Aorta (tissue), 5 donors: ENCODE measurements at places on chromosomes 13 and 19. TPM values are rescaled to one million over a fixed set of nuclear protein-coding genes. Genes with fewer than 3 reads are reported as not detected.
A peak's percentile ranks its signal among the peaks of the same experiment; 100 is the strongest.

DNA sequence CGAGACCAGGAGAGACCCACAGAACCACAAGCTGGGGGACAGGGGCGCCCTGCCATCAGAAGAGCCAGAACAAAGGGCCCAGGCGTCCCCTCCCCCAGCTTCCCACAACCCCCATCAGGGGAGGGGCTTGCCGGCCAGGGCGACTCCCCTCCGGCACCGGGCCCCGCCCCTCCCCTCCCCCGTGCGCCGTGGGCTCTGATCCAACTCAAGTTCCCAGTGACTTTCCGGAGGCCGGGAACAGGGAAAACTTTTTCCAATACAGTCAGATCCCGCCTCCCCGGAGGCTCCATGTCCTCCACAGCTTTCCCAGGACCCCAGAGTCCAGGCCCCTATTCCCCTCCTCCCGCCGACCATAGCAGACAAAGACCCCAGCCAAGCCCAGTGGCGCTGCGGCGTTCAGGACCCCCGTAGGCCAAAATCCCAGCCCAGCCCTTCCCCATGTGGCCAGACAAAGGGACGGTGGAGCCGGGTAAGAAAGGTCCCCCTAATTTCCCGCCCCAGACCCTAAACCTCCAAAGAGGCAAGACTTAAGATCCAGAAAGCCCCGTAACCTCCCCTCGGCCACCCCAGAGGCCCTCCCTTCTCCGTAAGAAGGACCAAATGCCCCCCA, 673 bp downstream of the TEAD2 start:
- peak overlapping the region; percentile 8 for H3K4me3 ChIP-seq
- no peaks in the 10 kb centered on the region for H3K36me3 ChIP-seq
- no peaks in the 10 kb centered on the region for H3K27me3 ChIP-seq
- H3K27ac ChIP-seq, result no peak overlapping the region
- DNase-seq, result peak; percentile 95
- no peaks in the 10 kb centered on the region for H3K4me1 ChIP-seq

- no peak for DNase-seq
- H3K4me3 ChIP-seq, result no peak overlapping the region
- no peaks in the 10 kb centered on the region for H3K36me3 ChIP-seq
- H3K27ac ChIP-seq, result no peak overlapping the region
- no peaks in the 10 kb centered on the region for H3K27me3 ChIP-seq
These were observed 98.9 kb upstream of the SGCG start for GRCh38 chr13:23081901-23082300.

Gene KLK12
- total RNA-seq, result not detected

DNA sequence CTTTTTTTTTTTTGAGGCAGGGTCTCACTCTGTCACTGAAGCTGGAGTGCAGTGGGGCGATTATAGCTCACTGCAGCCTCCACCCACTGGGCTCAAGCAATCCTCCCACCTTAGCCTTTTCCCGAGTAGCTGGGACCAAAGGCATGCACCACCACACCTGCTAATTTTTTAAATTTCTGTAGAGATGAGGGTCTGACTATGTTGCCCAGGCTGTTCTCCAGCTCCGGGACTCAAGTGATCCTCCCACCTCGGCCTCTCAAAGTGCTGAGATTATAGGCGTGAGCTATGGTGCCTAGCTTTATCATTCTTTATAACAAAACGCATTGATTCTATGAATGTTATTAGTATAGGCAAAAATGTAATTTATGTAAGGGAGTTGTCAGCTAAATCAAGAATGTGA, 17.9 kb upstream of the LYPD3 start:
- no peaks in the 10 kb centered on the region for H3K4me1 ChIP-seq
- DNase-seq, result no peak
- H3K4me3 ChIP-seq, result no peak overlapping the region

Gene USHBP1
- 12.8 TPM for total RNA-seq

- H3K36me3 ChIP-seq, result no peaks in the 10 kb centered on the region
- H3K4me1 ChIP-seq, result no peaks in the 10 kb centered on the region
- no peaks in the 10 kb centered on the region for H3K27me3 ChIP-seq
- H3K27ac ChIP-seq, result no peak overlapping the region
- H3K4me3 ChIP-seq, result no peak overlapping the region
These were observed 5.1 kb upstream of the DIRAS1 start for GRCh38 chr19:2726160-2726855.

Gene TMEM255B
- total RNA-seq, result 36.6 TPM

GRCh38 chr13:106493533-106494220, 41.8 kb downstream of the EFNB2 start:
- peak overlapping the region; percentile 96 for H3K27ac ChIP-seq
- H3K4me3 ChIP-seq, result peak overlapping the region; percentile 31
- H3K36me3 ChIP-seq, result no peaks in the 10 kb centered on the region
- H3K4me1 ChIP-seq, result peaks cover 2% of the 10 kb centered on the region
- DNase-seq, result no peak

- no peaks in the 10 kb centered on the region for H3K27me3 ChIP-seq
- peak overlapping the region; percentile 19 for H3K4me3 ChIP-seq
- H3K36me3 ChIP-seq, result no peaks in the 10 kb centered on the region
- H3K27ac ChIP-seq, result no peak overlapping the region
- H3K4me1 ChIP-seq, result no peaks in the 10 kb centered on the region
- peak; percentile 82 for DNase-seq
These were observed 11.3 kb upstream of the ZBTB7A start for GRCh38 chr19:4077800-4078684.

GRCh38 chr13:102903659-102904407, 58.0 kb downstream of the ERCC5 start:
- H3K36me3 ChIP-seq, result no peaks in the 10 kb centered on the region
- no peaks in the 10 kb centered on the region for H3K27me3 ChIP-seq
- H3K4me1 ChIP-seq, result no peaks in the 10 kb centered on the region
- no peak overlapping the region for H3K27ac ChIP-seq

Gene SLC7A9
- 1.2 TPM for total RNA-seq

GRCh38 chr19:19399733-19400433, 5.6 kb upstream of the GATAD2A start:
- H3K4me3 ChIP-seq, result no peak overlapping the region
- DNase-seq, result no peak
- no peaks in the 10 kb centered on the region for H3K36me3 ChIP-seq
- peaks cover 14% of the 10 kb centered on the region for H3K4me1 ChIP-seq
- H3K27me3 ChIP-seq, result no peaks in the 10 kb centered on the region

DNA sequence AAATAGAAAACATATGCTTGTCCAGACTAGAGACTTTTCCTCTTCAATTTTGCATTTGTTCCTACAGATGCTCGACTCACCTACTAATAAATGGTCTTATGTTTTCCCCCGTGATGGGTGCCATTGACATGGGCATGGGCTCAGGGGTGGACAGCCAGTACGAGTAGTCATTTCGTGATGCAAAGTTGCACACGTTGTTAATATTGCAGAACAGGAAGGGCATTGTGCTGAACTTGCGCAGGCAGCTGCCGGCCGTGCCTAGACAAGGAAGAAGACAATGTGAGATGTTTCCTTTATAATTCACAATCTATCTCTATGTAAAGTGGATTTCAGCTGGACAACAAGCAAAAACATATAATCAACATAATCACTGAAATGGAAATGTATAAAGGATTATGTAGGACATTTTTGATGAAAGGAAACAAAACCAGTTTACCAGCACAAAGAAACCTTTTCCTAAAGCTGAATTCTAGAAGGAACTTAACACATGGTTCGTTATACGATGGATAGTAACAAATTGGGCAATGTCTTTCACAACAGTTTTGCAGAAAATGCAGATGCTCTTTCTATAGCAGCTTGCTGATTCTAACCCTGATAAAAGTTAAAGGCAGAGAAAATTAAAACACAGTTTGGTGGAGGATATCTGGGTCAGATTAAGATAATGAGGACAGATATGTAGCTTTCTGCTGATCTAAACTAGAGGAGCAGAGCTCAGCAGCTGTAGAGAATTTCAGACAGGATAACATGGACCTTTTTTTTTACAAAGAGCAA, 145.7 kb downstream of the COL4A1 start:
- H3K27me3 ChIP-seq, result no peaks in the 10 kb centered on the region
- no peak for DNase-seq
- H3K36me3 ChIP-seq, result peaks cover 18% of the 10 kb centered on the region
- H3K27ac ChIP-seq, result no peak overlapping the region
- H3K4me1 ChIP-seq, result no peaks in the 10 kb centered on the region

Gene THAP8
- total RNA-seq, result 4.1 TPM

Gene DAND5
- not detected for total RNA-seq

DNA sequence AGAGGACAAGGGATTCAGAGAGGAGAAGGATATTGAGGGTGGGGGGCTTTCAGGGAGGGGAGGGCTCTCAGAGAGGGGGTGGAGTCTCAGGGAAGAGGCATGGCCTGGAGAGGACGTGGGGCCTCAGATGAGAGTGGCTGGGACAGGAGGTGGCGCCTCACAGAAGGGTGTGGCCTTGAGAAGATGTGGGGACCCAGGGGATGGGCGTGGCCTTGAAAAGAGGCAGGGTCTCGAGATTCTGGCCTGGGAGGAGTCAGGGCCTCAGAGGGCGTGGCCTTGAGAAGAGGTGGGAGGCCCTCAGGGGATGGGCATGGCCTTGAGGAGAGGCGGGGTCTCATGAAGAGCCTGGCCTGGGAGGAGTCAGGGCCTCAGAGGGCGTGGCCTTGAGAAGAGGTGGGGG, 23.7 kb upstream of the TNFSF14 start:
- no peaks in the 10 kb centered on the region for H3K27me3 ChIP-seq
- H3K27ac ChIP-seq, result no peak overlapping the region
- no peaks in the 10 kb centered on the region for H3K36me3 ChIP-seq

- no peak overlapping the region for H3K27ac ChIP-seq
- no peak for DNase-seq
- H3K4me3 ChIP-seq, result no peak overlapping the region
- no peaks in the 10 kb centered on the region for H3K4me1 ChIP-seq
- no peaks in the 10 kb centered on the region for H3K27me3 ChIP-seq
- H3K36me3 ChIP-seq, result peaks cover 2% of the 10 kb centered on the region
These were observed 3.1 kb downstream of the ZNF428 start for GRCh38 chr19:43616306-43616705.

DNA sequence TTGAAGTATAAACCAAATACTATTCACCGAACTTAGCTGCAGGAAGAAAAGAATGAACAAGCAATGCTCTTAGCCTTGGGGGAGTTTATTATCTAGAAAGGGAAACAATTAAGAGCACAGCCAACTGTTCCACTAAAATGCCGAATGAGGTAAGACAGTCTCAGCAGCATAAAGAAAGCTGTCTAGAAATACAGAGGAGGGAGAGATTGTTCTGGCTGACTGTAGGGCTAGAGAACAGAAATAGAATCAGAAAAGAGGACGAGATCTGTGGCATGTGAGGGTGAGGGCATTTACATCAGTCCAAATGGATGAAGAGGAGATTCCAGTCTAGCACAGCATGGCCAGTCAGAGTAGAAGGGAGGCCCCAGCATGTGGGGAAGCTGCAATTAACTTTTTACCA, 56.8 kb upstream of the TNFRSF19 start:
- H3K27me3 ChIP-seq, result no peaks in the 10 kb centered on the region
- DNase-seq, result no peak
- no peaks in the 10 kb centered on the region for H3K36me3 ChIP-seq
- H3K4me1 ChIP-seq, result no peaks in the 10 kb centered on the region

GRCh38 chr19:56987184-56987583, 132.6 kb upstream of the USP29 start:
- DNase-seq, result no peak
- no peaks in the 10 kb centered on the region for H3K36me3 ChIP-seq
- H3K4me1 ChIP-seq, result no peaks in the 10 kb centered on the region
- no peak overlapping the region for H3K4me3 ChIP-seq
- no peak overlapping the region for H3K27ac ChIP-seq
- no peaks in the 10 kb centered on the region for H3K27me3 ChIP-seq

Gene IL12RB1
- 1.7 TPM for total RNA-seq

DNA sequence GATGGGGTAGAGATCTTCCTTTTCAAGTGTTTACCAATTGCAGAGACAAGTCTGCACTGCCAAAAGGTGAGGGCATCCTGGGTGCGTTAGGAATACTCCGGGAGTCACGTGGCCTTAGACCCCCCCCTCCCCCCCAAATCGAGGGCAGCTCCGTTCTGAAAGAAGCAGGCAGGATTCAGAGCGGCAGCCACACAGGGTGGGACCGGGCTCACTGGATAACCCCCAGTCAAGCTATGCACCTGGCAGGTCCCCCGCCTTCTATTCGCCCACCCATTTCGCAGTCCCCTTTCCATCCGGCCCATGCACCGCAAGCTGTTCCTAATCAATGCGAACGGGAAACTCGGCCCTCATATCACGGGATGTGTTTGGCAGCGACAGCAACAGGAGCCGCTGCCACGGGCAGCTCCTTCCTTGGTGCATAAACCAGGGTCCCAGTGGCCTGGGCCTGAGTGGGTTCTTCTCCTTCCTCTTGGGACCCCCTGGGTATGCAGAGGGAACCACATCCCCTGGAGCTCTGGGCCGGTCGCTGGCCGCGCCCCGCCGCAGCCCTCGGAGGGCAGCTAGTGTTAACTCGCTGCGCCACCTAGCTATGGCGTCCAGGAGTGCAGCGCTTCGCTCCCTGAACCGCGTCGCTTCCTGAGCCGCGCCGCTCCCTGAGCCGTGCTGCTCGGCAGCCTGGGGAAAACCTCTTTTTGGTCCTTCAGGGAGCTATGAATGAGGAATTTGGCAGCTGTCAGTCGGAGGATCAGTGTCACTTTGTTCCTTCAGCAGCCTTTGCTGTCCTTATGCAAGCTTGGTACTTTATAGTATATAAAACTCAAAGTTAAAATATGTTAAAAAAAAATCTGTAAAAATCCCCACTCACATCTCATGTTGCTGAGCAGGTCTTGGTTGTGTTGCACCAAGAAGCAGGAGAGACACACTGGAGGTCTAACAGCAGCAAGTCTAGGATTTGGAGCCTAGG, 41.4 kb downstream of the LYL1 start:
- DNase-seq, result peak; percentile 92
- H3K36me3 ChIP-seq, result no peaks in the 10 kb centered on the region
- H3K4me1 ChIP-seq, result peaks cover 6% of the 10 kb centered on the region
- H3K27me3 ChIP-seq, result no peaks in the 10 kb centered on the region
- peak overlapping the region; percentile 33 for H3K27ac ChIP-seq

Gene SIGLEC5
- total RNA-seq, result 0.58 TPM

Gene MEF2B
- 2.4 TPM for total RNA-seq

GRCh38 chr13:113445791-113446487, 7.3 kb downstream of the ADPRHL1 start:
- H3K4me3 ChIP-seq, result no peak overlapping the region
- no peaks in the 10 kb centered on the region for H3K4me1 ChIP-seq
- no peak overlapping the region for H3K27ac ChIP-seq
- H3K27me3 ChIP-seq, result no peaks in the 10 kb centered on the region

Gene LSM14A
- total RNA-seq, result 108 TPM
